ENCODE measurements at places on chromosomes 4 and X.

GRCh38 chr4:83979773-83980172 lies 443.9 kb downstream of the GPAT3 start:
- DNase-seq, result no peak

DNA sequence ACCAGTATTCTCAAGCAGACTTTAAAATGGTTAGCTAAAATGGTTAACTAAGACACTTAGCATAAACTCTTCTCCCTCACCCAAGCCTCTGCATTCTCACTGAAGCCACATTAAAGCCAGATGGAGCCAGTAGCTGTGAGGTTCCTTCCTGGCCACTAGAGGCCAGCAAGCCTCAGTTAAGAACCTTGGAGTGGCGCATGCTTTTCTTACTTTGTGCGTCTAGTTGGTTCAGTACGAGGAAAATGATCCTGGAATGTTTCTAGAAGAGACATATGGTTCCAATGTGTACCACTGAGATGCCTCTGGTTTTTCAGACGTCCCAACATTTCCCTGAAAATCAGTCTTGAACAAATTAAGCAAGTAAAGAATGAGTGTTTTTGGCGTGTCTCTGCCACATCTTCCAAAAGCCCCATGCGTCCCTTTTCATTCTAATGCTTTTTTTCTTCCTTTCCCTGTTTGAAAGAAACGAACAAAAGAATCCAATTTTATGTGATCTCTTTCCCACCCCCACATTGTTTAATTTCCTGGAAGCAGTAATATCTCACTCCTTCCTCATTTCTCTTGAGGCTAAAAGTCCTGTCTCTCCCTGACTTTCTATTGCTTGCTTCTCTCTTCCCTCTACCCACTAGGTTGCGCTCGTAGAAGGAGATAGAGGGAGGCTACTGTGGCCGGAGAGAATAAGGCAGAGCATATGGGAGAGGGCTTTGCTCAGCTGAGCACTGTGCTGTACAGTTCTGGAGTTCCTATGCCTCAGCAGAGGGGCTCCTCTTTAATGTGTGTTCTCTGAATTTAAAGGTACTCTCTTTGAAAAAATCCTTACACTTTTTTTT lies 82.9 kb upstream of the TAB3 start:
- peak; percentile 3 for DNase-seq

DNA sequence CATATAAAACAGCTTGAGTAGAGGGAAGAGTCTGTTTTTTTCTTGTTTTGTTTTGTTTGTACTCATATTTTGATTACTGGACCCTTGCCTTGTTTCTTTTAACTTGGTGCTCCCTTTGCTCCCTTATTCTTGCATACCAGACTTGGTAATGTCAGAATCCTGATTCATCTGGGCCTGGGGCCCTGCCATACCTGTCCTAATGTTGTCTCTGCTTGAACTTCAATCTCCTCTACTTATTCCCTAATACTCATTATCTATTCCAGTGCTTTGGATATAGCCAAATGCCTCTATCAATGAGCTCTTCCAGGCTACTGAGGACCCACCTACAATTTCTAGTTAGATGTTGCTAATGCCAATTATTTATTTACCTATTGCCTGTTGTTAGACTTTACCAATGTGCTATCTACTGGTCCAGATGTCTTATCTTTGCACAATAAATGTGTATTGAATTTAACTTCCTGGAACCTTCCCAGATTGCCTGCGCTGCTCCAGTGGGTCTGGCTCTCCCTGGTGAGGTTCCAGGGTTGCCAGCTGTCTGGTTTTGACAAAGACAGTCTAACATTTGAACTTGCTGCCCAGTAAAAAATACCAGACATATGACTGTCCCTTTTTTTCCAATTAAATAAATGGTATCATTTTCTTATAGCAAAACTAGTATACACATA lies 64.4 kb upstream of the ACSL4 start:
- DNase-seq, result no peak

- DNase-seq, result no peak
Observed at GRCh38 chr4:54840992-54841768, 183.4 kb downstream of the KIT start.

DNA sequence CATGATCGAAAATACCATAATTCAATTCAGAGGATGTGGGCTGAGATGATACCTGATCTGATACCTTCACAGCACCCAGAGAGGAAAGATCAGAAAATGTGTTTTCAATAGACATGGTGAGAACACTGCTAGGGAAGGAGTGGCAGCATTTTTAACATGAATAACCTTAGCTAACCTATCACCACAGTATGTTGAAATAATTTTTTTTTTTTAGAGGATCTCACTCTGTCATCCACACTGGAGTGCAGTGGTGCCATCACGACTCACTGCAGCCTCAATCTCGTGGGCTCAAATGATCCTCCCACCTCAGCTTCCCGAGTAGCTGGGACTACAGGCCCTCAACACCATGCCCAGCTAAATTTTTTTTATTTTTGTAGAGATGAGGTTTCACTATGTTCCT lies 90.5 kb upstream of the RAPGEF2 start:
- no peak for DNase-seq

GRCh38 chr4:74254386-74254785 lies 53.9 kb upstream of the EPGN start:
- DNase-seq, result no peak

GRCh38 chr4:82680834-82681233 lies 117.8 kb downstream of the SCD5 start:
- no peak for DNase-seq

DNA sequence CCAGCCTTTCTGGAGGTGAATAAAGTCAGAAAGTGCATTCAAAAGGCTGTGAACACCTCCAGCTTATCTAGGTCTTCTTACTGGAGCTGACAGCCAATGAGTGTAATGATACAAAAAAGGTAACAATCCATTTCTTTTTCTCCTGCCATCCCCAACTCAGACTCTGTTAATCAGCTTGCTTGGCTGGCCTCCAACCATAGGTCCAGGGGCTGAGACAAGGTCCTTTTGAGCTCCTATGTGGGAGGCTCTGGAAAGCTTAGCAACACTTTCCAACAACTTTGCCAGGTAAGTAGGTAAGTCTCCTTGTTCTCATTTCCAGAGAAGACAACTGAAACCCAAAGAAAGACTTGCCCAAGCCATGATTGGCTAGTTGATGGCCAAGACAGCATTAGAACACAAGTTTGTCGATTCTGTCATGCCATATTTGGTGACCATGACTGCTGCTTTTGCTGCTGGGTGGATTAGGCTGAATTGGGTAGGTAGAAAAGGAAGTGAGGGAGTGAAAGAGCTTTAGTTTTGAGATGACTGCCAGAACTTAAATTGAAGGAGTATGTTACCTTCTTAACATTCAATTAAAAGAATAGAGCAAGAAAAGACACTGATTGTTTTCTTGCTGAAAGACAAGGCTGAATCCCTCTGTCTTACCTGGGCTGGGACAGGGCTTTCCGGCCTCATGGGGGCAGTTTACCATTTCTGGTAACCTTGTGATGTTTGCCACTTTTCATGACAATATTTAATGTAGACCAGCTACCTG lies 22.8 kb downstream of the VSIG4 start:
- no peak for DNase-seq

- no peak for DNase-seq
Observed at GRCh38 chr4:157280673-157281072, 60.1 kb downstream of the GRIA2 start.

DNA sequence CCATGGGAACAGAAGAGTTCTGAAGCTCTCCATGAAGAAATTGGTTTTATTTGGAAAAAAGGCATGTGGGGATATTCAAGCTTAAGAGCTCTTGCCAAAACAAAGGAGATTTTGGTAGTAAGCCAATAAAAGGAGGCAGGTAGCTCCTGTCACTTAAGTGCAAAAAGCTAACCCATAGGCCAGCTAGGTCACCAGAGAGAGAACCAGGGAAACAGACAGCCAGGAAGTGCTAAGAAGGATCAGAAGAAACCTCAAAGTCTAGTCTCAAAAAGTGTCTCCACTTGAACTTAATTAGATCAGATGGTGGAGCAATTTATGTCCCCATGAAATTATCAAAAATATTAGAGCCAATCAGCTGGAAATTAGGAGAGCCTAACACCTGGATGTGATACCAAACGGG lies 49.2 kb downstream of the CD40LG start:
- DNase-seq, result no peak

DNA sequence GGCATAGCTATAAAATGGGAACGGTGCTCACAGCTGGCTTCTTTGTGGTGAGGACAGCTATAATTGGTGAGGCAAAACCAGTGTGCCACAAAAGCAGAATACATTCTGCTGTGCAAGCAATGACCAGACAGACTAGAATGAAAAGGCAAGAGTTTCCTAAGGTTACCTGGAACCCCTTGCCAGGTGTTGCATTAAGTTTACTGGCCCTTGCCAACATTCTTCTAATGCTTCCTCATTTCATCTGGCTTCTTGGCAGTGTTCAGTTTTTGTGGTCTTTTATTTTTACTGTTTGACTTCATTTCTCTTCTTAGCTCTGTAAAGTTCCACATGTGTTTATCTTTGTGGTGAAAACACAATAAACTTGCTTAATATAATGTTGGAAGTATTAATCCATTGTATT lies 131.4 kb downstream of the PTTG2 start:
- no peak for DNase-seq

DNA sequence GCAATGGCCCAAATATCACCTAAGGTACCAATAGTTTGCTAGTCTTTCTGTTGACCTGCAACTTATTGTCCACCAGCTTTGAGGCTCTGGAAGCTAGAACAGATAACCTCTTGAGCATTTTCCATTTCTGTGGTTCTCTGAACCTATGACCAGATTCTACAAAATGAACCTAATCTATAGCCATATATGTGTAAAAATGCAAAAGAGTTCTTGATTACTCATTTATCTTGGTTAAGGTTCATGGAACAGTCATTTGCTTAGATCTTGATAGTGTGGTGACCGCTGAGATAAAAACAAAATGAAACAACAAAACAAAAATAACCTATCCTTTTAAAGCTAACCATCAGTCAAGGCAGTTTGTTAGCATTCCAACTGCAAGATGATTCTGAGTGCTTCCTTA lies 9.3 kb upstream of the GATB start:
- DNase-seq, result no peak

DNA sequence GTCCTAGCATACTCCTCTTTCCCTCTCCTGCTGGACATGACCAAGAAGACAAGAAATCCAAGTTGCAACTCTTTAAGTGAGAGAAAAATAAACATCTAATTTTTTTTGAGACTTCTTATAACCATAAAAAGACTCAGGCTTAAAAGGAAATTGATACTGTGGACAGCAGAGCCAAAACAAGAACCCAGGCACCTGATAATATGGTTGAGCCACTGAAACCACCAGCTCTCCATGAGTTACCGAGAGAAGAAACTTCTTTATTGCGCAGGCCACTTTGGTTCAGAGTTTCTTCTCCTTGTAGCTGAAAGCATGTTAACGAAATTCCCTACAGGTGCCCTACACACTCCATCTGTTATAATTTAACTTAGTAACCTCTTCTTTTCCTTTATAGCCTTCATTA lies 11.3 kb upstream of the SPCS3 start:
- no peak for DNase-seq

DNA sequence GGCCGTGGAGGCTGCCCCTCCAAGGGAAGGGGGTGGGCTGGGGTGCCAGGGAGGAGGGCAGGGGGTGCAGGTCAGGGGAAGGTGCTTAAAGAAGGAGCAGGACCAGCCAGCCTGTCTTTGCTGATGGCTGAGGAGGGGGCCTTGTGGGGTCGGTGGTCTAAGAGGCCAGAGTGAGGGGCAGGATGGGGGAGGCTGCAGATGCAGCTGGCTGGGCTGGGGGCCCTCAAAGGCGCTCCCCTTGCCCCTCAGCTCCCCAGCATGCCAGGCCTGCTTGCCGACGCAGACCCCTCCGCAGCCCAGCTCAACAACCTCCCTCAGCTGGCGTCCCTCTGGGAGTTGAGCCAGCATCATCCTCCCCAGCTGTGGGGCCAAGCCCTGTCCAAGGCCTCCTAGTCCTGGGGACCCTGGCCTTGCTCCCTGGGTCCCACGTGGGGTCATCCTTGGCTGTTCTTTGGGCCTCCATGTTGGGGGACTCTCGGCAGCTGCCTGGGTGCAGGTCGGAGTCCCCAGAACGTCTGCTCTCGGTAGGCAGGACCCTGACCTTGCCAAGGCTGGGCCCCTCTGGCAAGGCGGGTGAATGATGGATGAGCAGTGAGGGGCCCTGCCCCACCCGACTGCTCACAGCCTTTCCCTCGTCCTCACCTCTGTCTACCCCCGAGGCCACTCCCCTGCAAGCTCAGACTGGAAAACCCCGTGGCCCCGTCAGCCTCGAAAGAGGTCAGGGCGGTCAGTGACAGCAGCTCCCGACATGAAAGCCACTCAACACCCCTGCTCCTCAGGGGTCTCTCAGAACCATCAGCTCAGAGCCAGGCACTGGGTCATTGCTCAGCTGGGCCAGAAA lies 119.4 kb downstream of the FAM53A start:
- DNase-seq, result no peak

DNA sequence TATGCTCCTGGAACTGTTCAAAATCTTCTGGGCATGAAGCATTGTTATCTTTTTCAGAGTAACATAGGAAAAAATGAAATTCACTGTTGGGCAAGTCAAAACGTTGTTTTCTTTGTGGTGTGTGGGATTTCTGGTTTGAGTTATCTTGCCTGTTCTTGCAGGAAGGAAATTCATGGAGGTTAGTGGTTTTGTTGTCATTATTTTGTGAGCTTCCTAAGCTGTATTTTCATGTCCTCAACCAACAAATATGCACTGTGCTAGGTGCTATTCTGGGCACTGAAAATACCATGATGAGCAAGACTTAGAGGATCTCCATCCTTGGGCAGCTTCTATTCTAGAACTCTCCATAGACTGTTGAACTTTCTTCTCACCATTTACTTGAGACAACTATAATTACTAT lies 16.9 kb downstream of the SPINK2 start:
- no peak for DNase-seq

GRCh38 chr4:82779032-82779431 lies 19.6 kb downstream of the SCD5 start:
- no peak for DNase-seq

DNA sequence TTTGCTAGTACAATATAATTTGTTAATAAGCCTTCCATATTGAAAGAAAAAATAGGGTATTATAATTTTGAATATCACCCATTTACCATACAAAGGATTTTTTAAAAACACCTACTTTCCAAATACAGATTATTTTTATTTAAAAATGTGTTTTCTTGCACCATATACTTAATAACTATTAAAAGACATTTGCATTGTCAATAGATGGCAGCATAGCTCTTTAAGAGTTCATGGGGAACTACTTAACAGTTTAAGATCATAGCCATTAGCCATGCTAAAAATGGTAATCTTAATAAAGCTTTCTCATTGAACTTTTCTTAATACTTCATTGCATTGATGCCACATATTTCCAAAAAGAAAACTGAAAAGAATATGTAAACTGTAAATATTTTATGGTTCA lies 1995.9 kb downstream of the C4orf33 start:
- DNase-seq, result no peak

GRCh38 chr4:25377572-25378436 lies 741 bp downstream of the ANAPC4 start:
- no peak for DNase-seq

DNA sequence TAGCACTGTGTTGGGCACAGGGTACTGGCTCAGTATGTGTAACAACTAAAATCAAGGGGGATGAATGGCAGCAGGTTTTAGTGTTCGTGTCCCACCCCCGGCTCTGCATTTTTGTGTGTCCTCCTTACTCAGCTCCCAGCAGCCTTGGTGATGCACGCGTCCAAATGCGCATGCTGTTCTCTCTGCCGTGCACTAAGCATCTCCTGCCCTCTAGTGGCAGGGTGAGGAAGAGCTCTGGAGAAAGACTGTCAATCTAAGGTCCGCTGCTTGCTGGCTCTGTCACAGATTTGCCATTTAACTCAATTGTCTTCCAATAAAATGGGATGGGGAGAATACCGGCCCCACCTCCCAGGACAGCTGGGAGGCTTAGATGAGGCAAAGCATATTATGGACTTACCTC lies 61.4 kb downstream of the WFS1 start:
- DNase-seq, result no peak

GRCh38 chr4:71689822-71690221 lies 94.1 kb downstream of the GC start:
- no peak for DNase-seq

- no peak for DNase-seq
Observed at GRCh38 chr4:100875296-100876068, 357.7 kb upstream of the EMCN start.

Data from activated CD4-positive, alpha-beta T cell treated with anti-CD3 and anti-CD28 coated beads, Interleukin-2, amount 50 U/mL, for 4 hours (primary cell).